T-helper 2 cell (primary cell): ENCODE measurements at places on chromosomes 3 and 15.

DNA sequence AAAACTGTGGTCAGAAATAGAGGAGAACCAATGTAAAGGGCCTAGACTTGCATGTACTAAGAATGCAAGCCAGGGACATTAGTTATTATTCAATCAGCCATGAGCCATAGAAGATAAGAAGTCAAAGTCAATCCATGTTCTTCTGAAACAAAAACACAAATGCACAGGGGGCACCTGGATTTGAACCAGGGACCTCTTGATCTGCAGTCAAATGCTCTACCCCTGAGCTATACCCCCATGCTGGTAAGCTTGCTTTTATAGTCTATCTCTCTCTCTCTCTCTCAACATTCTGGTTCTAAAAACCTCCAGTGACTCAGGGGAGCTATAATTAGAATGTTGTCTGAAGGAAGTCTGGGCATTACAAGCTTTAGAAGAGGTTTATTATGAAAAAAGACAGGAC is 85.6 kb upstream of the ACP3 start:
- DNase-seq, result no peak

DNA sequence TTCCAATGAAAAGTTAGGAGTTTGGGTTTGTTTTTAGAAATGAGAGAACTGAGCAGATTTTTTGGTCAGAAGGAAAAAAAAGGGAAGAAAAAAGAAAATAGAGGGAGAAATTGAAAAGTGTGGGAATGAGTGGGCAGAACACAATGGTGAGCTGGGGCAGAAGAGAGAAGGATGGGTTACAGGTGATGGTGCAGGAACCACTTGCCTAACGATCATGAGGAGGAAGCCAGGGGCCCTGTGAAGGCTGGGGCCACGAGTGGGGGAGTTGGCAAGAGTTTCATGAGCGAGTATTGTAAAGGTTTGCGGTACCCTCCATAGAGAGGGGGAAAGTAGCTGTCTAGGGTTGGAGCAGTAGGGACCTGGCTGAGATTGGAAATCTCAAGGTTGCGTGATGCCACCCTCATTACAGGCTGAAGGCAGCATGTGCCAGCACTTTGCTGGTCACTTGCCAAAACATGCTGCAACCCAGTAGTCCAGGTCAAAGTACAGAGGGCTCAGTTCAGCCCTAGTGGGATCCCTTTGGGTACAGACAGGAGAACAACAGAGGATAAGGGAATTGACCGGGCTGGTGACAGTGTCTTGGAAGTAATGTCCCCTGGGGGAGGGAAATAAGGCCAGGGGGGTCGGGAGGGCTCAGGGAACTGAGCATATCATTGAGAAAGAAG is 6.6 kb downstream of the IVD start:
- no peak for DNase-seq

- no peak for DNase-seq
These were observed 21.6 kb upstream of the SLC6A20 start for GRCh38 chr3:45817831-45818522.

- peak; percentile 16 for DNase-seq
These were observed 708 bp downstream of the ESYT3 start for GRCh38 chr3:138434875-138435772.

DNA sequence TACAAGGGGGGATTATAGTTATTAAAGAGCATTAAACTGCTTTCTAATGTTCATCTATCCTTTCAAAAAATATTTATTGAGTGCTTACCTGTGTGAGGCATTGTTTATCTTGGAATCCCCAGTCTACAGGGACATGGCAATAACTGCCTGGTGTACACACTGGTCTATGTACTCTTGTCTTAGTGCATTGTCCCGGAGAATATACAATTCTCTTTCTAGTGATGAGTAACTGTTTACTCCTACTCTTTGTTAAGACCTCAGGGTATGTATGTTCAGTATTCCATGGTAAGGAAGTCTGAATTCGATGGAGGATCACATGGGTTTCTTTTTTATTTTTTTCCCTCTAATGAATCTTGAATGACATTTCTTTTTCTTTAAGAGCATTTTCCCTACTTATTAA is 772.4 kb upstream of the NR2F2 start:
- no peak for DNase-seq

DNA sequence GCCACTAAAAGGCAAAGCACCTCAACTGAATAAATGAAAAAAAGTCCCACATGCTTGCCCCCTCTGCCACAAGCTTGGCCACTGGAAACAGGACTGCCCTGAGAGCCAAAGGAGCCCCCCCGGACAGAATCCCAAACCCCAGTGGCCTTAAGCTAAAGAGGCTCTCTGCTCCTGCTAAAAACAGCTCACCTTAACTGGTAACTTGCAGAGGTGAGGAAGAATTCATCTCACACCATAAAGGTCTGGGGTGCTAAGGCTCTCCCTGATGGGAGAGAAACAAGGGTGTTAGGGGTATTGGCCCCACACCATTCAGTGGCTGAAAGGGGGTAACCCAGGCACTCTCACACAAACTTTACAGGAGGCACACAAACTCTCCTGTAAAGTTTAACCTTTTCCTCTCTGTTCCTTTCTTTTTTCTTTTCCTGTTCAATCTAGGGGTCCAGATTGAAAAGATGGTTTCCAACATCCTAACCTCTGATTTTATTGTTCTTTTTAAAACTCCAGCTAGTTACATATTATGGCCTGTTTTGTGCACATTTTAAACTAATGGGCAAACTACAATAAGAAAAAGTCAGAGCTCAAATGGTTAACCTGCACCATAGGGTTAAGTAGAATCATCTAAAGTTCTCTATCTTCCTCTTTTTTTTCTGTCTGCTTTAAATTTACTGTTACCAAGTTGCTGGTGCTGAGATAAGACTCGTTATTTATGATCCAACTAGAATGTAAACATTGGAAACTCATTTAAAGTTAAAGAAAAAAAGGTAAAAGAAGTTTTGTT is 19.9 kb downstream of the TRANK1 start:
- DNase-seq, result no peak

- DNase-seq, result no peak
These were observed 4.9 kb downstream of the LIMD1 start for GRCh38 chr3:45599424-45599886.

DNA sequence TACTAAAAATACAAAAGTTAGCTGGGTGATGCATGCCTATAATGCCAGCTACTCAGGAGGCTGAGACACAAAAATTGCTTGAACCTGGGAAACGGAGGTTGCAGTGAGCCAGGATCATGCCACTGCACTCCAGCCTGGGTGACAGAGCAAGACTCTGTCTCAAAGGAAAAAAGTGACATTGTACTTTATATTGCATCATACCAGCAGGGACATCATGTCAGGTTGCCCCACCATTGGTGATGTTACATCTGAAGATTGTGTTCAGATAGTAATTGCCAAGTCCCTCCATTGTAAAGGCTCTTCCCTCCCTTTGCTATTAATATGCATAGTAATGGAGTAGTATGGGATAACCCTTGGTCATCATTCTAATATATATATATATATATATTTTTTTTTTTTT is 44.8 kb downstream of the FOXL2 start:
- DNase-seq, result no peak

DNA sequence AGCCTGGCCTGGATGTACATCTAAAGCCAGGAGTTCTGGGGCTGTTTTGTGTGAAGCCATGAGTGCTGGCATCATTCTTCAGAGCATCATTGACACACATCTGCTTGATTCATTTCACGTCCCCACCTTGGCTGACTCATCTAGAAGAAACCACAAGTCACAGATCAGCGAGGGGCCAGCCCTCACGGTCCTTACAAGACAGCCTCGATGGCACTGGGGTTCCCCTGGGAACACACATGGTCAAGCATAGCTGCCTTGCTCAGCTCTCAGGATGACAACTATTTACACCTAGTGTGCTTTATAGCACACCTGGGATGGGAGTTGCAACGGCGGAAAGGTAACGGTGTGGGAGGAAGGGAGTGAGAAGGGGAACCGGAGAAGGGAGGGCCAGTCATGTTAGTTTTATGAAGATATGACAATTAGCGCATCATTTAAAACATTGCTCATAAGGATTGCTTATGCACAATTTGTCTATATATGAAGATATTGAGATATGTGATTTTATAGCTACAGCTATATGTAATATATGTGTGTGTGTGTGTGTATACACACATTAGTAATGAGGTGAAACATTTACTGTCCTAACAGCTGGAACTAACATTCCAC is 227.1 kb downstream of the RPLP1 start:
- peak; percentile 48 for DNase-seq

DNA sequence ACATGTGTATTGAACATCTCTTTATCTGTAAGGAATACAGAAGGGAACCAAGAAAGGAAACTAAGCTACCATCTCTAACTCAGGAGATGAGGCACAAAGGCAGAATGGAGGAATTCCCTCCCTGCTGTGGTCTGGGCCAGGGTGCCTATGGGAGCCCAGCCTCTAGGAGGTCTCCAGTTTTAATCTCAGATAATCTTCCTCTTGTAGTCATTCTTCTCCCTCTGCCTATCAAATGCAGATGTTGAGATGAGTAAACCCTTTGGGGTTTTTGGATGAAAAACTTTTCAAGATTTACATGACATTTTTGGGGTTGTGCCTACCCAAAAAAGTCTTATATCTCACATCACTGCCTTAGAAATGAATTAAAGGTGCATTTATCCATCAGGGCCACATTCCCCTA is 23.3 kb downstream of the SCG5 start:
- DNase-seq, result no peak

- DNase-seq, result no peak
These were observed 75.0 kb downstream of the PEX5L start for GRCh38 chr3:179961703-179962078.

- DNase-seq, result no peak
These were observed 145.7 kb downstream of the RBMS3 start for GRCh38 chr3:29426302-29427226.

DNA sequence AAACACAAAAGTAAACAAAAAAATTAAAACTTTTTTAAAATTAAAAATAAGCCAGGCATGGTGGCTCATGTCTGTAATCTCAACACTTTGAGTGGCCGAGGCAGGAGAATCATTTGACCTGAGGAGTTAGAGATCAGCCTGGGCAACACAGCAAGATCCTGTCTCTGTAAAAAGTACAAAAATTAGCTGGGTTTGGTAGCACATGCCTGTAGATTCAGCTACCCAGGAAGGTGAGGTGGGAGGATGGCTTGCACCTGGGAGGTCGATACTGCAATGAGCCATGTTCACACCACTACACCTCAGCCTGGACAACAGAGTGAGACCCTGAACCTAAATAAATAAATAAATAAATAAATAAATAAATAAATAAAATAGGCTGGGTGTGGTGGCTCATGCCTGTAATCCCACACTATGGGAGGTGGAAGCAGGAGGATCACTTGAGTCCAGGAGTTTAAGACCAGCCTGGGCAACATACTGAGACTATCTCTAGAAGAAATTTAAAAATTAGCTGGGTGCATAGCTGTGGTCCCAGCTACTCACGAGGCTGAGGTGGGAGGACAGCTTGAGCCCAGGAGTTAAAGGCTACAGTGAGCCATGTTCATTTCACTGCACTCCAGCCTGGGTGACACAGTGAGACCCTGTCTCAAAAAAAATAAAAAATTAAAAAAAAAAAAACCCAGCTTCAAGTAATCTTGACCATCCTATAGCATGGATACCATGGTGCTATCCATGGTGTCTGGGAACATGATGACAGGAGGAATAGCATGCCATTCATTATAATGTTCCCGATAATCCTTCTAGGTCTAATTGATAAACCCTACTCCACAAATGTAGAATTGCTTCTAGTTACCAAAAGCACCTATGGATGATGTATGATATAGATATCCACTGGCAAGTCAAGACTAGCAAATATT is 4.2 kb downstream of the MYO5A start:
- no peak for DNase-seq

GRCh38 chr3:57078344-57078634 is 17.8 kb downstream of the SPATA12 start:
- DNase-seq, result no peak

- DNase-seq, result no peak
These were observed 69.9 kb downstream of the NSUN3 start for GRCh38 chr3:94132777-94133176.

DNA sequence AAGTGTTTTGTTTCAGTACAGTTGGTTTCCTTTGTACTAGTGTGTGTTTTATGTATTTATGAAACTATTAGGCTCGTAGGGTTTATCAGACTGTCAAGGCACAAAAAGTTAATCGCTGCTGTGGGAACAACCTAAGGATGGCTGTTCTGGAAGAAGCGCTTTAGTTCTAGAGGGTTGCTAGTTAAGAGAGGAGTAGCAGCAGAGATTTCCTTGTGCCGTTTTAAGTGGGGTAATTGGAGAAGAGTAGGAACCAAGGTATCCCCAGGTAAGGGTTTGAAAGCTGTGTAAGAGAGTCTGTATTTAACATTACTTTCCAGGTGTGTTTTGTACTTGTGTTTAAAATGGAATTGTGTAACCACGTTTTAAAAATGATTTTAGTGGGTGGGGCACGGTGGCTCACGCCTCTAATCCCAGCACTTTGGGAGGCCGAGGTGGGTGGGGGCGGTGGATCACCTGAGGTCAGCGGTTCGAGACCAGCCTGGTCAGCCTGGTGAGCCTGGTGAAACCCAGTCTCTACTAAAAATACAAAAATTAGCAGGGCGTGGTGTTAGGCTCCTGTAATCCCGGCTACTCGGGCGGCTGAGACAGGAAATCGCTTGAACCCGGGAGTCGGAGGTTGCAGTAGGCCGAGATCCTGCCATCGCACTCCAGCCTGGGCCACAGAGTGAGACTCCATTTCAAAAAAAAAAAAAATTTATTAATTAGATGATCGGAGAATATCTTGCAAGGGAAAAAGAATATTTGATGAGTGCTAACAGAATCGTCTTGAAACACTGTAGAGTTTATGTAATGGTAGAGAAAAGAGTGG is 2.6 kb downstream of the MORF4L1 start:
- DNase-seq, result no peak

DNA sequence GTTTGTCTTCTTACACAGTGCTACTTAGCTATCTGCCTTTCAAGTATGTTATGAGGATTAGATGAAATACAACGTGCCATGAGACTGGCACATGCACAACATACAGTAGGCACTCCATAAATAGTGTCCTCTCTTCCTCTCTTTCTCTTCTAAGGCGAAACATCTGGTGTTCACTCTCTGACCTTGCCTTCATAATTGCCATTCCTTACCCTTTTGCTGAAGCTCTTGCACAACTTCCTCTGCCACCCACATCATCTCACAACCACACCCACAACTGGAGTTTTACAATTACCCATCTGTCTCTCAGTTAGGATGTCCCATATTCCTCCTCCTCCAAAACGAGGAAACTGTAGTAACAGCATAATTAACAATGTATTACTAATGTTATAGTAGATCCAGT is 26.4 kb upstream of the ACP3 start:
- no peak for DNase-seq

DNA sequence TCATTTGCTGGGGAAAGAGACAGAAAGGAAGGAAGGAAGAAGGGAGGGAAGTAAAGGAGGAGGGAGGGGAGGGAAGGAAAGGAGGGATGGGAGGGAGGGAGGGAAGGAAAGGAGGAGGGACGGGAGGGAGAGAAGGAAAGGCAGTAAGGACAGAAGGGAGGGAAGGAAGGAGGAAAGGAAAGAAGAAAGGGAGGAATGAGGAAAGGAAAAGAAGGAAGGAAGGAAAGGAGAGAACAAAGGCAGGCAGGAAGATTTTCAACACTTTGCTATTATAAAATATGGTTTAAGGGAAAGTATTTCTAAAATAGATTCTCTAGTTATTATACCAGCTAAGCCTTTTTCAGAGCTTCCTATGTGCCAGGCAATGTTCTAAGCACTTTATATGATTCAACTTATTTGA is 278.0 kb upstream of the LYSMD4 start:
- no peak for DNase-seq

GRCh38 chr3:160460033-160460432 is 10.4 kb upstream of the TRIM59 start:
- no peak for DNase-seq

GRCh38 chr3:170739410-170739809 is 130.6 kb downstream of the RPL22L1 start:
- DNase-seq, result no peak

GRCh38 chr3:61771976-61772375 is 210.6 kb downstream of the PTPRG start:
- DNase-seq, result no peak

- no peak for DNase-seq
These were observed 65.9 kb upstream of the TMEM108 start for GRCh38 chr3:132972333-132972732.
